ENCODE measurements at places on chromosomes 5 and 9. TPM values are rescaled to one million over a fixed set of nuclear protein-coding genes. Genes with fewer than 3 reads are reported as not detected.
A peak's percentile ranks its signal among the peaks of the same experiment; 100 is the strongest.

GRCh38 chr5:30505014-30505886 lies 688.2 kb upstream of the CDH6 start:
- DNase-seq = peak; percentile 28

- no peak for DNase-seq
Measured at GRCh38 chr5:74376187-74376586, 264.3 kb downstream of the ENC1 start.

GRCh38 chr5:174491265-174491664 lies 233.1 kb upstream of the MSX2 start:
- no peak for DNase-seq

DNA sequence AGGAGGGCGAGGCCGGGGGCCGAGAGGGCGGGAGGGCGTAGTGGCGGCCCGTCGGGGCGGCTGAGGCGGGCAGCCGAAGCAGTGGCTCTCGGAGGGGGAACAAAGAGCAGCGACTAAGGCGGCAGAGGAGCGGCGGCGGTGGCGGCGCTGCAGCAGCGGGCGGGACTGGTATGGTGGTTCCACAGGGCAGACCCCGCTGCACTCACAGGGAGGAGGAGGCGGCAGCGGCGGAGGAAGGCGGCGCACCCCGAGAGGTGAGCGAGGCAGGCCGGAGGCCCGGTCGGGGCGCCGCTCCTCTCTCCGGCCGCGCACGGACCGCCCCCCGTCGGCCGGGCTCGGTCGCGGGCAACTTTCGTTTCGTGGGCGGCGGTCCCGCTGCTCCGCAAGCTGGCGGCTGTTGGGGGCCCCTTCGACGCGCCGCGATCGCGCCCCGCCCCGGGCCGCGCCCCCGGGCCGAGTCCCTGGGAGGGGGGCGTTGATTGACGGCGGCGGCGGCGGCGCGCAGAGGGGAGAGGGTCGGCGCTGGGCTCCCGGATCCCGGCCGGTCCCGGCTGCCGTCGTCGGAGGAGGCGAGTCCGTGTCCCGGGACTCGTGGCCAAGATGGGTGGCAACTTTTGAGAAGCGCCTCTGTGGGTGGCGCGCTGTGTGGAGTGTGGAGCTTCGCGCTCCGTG lies 467 bp downstream of the CNOT6 start:
- DNase-seq = peak; percentile 22

DNA sequence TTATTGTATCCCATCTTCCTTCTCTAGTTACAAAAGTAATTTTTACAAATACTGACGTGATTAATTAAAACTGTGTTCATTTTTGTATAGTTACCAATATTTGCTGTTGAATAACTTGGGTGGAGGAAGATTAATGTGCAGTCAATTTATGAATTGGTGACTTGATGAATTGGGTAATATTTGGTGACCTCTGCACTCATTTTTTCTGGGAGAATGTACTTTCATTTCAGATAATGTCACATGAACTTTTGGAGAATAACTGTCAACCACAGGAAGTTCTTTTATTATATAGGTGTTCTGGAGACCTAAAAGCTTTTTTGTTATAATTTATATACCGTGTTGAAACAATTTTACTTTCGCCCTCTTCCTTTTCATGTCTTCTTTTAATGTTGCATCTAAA lies 26.4 kb upstream of the FKTN start:
- no peak for DNase-seq

- DNase-seq = peak; percentile 50
Measured at GRCh38 chr9:134895097-134895496, 14.5 kb downstream of the FCN2 start.

- peak; percentile 85 for DNase-seq
Measured at GRCh38 chr5:156326718-156327259, at the start of gene SGCD. Gene SGCD, plus strand, starts transcription at chr5:156327164.

DNA sequence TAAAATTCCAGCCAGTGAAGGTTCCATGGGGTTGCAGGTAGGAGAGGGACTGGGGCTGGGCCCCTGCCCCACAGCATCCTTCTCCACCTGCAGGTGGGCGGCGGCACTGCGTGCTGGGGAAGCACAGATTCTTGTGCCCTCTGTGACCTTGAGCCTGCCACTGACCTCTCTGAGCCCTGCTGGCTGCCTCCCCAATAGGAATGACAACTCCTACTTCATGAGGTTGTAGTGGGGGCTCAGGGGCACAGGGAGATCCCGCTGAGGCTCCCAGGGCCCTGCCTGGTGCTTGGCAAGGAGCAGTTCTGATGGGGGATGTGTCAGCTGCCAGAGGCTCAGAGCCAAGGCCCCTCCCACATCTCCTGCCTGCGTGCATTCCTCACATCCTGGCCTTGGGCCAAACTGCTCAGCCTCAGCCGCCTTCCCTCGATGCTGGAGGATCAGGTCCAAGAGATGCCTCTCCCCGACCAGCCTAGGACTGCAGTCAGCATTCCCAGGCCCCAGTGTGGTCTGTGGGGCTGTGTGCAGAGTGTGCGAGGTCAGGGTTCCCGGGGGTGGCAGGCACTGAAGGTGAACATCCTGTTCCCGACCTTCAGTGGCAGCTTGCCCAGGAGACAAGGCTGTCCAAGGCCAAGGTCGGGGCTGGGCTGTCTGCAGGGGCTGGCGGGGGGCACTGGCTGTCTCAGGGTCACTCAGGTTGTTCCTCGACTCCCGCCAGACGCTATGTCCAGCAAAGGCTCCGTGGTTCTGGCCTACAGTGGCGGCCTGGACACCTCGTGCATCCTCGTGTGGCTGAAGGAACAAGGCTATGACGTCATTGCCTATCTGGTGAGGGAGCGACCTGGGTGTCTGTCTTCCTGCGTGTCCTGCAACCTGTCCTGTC lies 7.0 kb downstream of the ASS1 start:
- peak; percentile 94 for DNase-seq

- no peak for DNase-seq
Measured at GRCh38 chr5:30117135-30117534, 1076.4 kb upstream of the CDH6 start.

GRCh38 chr9:112382501-112383364 lies 2.8 kb downstream of the HSDL2 start:
- DNase-seq = no peak

- DNase-seq = no peak
Measured at GRCh38 chr5:32100230-32100629, 73.9 kb downstream of the GOLPH3 start.

The HTR1A gene
- not detected for total RNA-seq

The ZNF366 gene
- not detected for total RNA-seq

The EIF4E1B gene
- total RNA-seq = not detected

The CORO2A gene
- total RNA-seq = 1.3 TPM

The PIP5KL1 gene
- 0.24 TPM for total RNA-seq

The POLR3G gene
- total RNA-seq = 22.6 TPM

The SEMA4D gene
- 0.12 TPM for total RNA-seq

The CLTB gene
- total RNA-seq = 70.2 TPM

The RECK gene
- total RNA-seq = 12.4 TPM

The SOHLH1 gene
- not detected for total RNA-seq

The MEGF10 gene
- 13.7 TPM for total RNA-seq
